ENCODE measurements at places on chromosomes 16 and 17.

- DNase-seq: no peak
These were observed 439.7 kb upstream of the RBFOX1 start for GRCh38 chr16:6892966-6893365.

DNA sequence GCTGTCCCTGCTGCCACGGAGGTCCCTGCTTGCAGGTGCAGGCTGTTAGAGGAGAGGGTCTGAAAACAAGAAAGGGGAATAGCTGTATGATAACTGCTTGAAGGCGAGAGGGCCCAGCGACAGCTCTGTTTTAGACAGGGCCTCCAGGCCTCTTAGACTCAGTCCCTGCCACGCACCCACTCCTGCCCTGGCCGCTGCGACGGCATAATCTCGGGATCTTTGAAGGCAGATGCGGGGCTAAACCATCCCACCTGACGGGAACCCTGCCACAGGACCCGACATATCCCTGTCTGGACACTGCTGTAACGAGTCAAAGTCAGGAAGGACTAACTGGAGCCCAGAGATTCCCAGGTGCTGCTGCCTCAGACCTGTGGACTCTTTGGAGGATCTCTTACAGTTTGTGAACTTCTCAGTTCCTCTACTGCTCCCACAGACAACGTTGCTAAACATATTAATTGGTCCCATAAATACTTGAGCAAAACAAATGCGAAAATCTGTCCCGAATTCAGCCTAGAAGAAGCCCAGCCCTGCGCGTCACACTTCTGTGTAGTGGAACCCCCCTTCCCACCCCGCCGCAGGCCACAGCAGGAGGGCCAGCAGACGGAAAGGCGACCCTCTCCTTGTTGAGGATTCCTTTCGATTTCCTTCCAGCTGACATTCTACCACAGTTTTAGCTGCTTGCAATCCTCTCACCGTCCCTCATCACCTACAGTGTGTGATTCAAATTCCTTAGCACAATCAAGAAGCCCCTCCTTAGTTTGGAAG lies 998 bp upstream of the TMEM11 start:
- DNase-seq: peak; percentile 3

DNA sequence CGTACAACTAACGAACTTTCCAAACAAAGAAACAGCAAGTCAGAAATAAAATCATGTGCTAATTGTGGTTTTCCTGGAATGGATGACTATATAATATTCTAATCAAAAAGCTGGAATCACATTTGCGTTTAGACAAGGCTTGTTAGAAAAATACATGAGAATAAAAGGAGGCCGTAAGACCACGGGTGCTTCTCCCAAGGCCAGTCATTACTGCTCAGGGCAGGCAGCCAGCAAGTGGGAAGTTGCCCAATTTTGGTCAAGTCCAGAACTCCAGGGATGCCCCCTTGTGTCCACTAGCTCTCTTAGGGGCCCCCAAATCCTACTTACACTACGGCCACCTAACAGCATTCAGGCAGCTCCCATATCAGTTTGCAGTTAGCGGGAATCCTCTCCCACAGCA lies 25.9 kb upstream of the LYRM9 start:
- DNase-seq: no peak

GRCh38 chr16:51388516-51388951 lies 237.5 kb upstream of the SALL1 start:
- no peak for DNase-seq

GRCh38 chr17:7916385-7916682 lies 245 bp upstream of the RNF227 start:
- no peak for DNase-seq

DNA sequence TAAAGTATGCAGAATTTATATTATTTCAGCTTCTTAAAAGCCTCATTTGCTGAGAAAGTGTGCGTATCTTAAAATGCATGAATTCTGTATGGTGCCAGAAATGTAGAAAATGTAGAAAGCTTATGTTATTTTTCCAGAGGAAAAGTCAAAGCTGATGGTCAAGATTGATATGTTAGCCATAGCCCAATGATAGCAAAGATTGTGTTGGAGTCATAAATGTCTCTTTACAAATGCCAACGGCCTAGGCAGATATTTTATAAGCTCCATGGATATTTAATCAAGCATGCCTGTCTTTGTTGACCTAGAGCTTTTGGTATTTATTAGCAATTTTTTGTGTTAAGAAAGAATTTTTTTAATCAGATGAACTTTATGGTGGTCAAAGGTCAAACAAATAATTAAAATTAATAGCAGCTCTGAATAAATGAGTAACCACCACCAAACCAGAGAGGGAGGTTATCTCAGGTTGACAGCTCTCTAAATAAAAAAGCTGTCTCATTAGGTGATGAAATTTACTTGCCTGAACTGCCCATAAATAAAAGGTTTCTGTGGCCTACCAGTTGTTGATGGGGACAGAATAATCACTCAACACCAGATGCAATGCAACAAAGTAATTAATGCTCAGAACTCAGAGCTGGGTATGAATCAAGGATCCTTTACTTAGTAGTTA lies 28.5 kb downstream of the CLEC3A start:
- no peak for DNase-seq

DNA sequence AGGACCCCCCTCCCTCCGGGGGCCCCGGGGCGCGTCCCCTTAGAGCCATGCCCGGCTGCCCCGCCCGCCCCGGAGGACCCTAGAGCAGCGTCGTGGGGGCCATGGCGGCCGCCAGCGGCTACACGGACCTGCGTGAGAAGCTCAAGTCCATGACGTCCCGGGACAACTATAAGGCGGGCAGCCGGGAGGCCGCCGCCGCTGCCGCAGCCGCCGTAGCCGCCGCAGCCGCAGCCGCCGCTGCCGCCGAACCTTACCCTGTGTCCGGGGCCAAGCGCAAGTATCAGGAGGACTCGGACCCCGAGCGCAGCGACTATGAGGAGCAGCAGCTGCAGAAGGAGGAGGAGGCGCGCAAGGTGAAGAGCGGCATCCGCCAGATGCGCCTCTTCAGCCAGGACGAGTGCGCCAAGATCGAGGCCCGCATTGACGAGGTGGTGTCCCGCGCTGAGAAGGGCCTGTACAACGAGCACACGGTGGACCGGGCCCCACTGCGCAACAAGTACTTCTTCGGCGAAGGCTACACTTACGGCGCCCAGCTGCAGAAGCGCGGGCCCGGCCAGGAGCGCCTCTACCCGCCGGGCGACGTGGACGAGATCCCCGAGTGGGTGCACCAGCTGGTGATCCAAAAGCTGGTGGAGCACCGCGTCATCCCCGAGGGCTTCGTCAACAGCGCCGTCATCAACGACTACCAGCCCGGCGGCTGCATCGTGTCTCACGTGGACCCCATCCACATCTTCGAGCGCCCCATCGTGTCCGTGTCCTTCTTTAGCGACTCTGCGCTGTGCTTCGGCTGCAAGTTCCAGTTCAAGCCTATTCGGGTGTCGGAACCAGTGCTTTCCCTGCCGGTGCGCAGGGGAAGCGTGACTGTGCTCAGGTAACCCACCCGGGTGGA lies 759 bp downstream of the ALKBH5 start:
- peak; percentile 80 for DNase-seq

GRCh38 chr17:16474012-16474725 lies 17.8 kb downstream of the LRRC75A start:
- DNase-seq: no peak

- no peak for DNase-seq
These were observed 51.9 kb upstream of the CACNG3 start for GRCh38 chr16:24204150-24204665.

DNA sequence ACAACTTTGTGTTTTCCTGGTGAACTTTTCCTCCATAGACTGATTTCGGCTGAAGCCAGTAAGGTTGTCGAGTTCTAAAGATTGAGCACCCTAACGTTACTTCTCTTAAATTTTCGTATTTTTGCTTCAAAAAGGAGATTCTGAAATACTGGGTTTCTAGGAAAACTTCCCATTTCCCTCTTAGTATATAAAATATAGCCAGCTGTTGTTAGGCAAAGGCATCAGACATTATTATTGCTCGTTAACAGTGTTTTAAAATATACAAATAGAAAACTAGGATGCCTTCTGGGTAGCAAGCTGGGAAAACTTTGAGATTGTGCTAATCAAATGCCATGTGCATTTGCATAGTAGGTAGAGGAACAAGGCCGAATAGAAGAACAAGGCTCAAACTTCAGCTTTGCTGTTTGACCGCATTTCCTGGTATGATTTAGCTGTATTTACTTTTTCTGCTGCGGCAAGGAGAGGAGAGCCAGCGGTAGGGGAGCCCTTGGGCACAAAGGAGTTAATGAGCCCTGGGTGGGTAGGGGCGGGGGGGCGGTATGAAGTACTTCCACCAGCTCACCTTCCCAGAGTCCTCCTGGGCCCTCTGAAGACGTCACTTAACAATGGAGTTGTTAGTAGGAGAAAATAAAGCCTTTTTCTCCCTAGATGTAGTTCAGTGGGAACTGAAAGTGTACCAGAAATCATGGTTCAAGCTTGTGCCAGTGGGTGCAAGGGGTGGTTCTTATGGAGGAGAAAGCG lies 151.9 kb downstream of the MSI2 start:
- DNase-seq: peak; percentile 4

DNA sequence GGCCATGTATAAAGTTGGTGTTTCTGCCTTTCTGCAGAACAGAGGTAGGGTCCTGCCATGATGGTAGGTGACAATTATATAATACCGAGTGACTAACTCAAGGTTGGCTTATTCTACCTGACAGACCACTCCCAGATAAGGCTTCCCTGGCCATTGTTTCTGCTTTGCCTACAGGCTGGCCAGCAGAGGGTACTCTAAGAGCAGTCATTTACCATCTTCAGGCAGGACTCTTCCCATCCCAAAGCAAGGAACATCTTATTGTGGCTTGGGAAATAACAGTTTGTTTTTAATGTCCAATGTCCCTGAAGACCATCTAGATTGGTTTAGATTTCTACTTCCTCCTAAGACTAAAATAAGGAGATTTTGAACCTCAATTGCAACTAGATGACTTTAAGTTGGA lies 74.1 kb downstream of the SNX11 start:
- no peak for DNase-seq

- DNase-seq: no peak
These were observed 19.8 kb downstream of the FBRS start for GRCh38 chr16:30677931-30678585.

- no peak for DNase-seq
These were observed 4.3 kb upstream of the STAT5A start for GRCh38 chr17:42284024-42284369.

- DNase-seq: no peak
These were observed 134.2 kb downstream of the MGAT5B start for GRCh38 chr17:77002103-77003045.

DNA sequence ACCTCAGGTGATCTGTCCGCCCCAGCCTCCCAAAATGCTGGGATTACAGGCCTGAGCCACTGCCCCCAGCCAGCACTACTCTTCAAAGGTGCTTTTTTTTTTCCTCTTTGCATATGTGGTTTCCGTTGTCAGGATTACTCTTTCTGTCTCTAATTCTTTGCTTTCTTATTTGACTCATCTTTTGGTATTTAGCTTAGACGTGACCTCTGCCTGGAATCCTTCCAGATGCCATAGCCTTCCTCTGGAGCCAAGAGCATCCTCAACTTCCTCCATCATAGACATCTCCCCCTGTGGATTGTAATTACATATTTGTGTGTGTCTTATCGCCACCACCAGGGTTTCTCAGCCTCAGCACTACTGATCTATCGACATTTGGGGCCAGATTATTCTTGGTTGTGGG lies 84.4 kb upstream of the XYLT1 start:
- no peak for DNase-seq

- DNase-seq: no peak
These were observed 6.5 kb upstream of the UBB start for GRCh38 chr17:16374146-16374938.

GRCh38 chr16:67529582-67530012 lies 968 bp downstream of the RIPOR1 start:
- no peak for DNase-seq

DNA sequence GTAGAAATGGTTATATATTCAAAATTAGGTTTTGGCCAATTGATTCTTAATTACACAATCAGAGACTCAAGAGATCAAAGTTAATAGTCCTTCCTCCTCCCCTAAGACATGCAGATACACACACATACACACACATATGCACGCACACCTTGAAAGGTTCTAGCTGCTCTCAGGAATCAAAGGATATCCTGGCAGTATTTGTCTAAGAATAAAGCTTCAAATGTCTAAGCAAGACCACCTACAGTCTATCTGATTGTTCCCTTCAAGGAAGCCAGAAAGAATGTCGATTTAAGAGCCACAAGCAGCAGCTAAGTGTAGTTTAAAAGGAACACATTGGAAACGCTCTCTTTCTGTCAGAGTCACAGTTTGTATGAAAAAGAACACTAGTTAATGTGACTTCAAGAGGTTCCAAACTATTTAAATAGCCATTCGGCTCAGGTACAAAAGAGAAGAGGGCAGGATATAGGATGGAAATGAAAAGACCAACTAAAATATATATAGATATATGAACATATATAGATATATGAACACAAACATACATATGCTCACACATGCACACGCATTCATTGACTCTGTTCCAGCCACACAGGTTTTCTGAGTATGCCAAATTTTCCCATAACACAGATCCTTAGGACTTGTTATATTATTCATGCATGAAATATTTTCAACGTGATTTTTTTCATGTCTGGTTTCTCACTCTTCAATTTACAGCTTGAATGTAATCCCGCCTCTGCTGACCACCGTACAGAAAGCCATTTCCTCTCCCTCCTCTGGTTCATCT lies 79.0 kb downstream of the CDH8 start:
- no peak for DNase-seq

DNA sequence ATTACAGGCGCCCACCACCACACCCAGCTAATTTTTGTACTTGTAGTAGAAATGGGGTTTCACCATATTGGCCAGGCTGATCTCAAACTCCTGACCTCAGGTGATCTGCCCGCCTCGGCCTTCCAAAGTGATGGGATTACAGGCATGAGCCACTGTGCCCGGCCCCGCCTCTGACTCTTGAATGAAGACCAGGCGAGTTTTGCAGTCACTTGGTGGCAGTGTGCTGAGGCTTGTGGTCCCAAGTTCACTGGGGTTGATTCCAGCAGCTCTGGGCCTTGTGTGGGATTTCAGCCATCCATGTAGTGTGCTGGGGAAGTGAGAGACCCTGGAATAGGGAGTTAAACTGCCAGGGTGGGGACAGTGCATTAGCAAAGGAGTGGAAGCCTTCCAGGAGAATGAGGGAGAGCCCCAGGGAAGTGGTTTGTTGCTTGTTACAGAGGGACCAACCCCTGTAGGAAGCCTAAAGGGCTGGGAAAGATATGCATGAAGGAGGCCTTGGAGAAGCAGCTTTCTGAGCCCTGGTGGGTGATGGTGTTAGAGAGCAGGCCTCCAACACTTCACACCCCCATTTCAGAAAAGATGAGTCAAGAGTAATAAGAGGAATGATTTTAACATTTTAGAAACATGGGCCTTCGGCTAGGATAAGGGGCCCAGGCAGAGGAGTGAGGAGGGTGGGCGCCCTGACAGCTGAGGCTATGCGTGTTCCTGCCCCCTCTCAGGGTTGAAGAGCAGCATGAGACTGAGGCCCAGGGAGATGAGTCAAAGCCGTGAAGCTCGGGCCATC lies 14.5 kb downstream of the PSKH1 start:
- DNase-seq: no peak

GRCh38 chr17:56297184-56297583 lies 143.9 kb downstream of the ANKFN1 start:
- DNase-seq: no peak

GRCh38 chr17:48907713-48908046 lies 527 bp upstream of the UBE2Z start:
- DNase-seq: no peak

Data from CD4-positive, alpha-beta T cell treated with Interleukin-17A for 1 hour (primary cell).